Breast epithelium (tissue), 4 donors: ENCODE measurements at places on chromosomes 5 and 9. TPM values are rescaled to one million over a fixed set of nuclear protein-coding genes. Genes with fewer than 3 reads are reported as not detected.

Gene SMIM33
- total RNA-seq, result not detected

DNA sequence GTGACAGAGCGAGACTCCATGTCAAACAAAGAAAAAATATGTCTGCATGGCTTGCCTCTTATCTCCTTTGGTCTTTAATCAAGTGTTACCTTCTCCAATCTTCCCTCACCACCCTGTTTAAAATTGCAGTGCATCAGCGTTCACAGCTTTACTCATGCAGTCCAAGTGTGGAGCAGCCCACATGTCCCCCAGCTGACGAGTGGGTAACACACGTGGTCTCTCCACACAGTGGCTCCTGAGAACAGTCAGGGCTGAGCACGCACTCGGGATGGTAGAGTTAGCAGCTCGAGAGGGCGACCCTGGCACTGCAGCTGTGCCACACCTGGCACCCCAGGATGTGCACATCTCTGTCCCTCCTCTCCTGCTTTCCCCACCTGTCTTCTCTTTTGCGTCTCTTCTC, 25.9 kb upstream of the CFAP157 start:
- no peak for DNase-seq

DNA sequence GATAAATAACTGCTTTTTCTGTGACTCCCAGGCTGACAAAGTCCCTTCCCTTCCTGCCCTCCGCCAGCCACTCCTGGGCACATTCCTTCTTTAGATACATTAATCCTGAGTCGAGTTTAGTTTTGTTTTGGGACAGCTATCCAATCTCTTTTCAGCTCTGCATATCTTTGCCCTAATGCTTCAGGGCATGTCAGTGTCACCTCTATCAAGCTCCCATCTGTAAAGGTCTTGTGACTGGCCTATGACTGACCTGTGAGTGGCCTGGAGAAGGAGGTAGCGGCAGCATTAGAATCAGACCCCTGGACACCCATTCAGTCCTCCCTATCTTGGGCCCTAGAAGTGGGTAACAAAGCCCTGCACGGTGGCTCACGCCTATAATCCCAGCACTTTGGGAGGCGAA, 34.0 kb upstream of the KLF4 start:
- no peak for DNase-seq

Gene PCDHGA1
- total RNA-seq, result 0.80 TPM

Gene GLRA1
- not detected for total RNA-seq

DNA sequence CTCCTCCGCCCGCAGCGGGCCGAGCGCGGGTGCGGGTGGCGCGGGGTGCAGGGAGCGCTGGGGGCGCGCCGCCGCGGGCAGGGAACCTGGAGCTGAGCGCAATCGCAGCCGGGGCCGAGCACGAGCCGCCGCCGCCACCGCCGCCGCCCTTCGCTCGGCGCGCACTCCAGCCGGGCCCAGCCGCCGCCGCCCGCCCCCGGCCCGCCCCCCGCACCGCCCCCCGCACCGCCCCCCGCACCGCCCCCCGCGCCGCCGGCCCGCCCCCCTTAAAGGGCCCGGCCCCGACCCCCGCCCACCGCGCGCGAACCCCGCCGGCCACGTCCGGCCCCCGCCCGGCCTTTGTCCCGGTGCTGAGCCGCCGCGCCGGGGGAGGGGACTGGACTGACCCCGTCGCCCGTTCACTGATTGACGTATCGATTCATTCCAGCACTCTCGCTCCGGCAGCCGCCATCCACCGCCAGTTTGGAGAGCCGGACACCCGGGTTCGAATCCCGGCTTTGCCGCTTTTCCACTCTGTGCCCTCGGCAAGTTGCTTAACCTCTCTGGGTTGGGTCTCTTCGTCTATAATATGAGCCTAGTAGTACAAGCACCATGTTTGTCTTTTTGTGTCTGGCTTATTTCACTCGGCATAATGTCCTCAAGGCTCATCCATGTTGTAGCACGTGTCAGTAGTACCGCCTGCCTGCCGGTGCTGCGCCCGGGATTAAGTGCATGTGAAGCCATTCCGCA, at the start of gene SH3PXD2B:
TSS of gene SH3PXD2B (minus strand) at position 168 of the 729 bp plus-strand sequence. CDS start 173 bp downstream, outside the sequence.
- DNase-seq, result no peak

GRCh38 chr5:87105577-87105976, 162.1 kb upstream of the RASA1 start:
- no peak for DNase-seq

DNA sequence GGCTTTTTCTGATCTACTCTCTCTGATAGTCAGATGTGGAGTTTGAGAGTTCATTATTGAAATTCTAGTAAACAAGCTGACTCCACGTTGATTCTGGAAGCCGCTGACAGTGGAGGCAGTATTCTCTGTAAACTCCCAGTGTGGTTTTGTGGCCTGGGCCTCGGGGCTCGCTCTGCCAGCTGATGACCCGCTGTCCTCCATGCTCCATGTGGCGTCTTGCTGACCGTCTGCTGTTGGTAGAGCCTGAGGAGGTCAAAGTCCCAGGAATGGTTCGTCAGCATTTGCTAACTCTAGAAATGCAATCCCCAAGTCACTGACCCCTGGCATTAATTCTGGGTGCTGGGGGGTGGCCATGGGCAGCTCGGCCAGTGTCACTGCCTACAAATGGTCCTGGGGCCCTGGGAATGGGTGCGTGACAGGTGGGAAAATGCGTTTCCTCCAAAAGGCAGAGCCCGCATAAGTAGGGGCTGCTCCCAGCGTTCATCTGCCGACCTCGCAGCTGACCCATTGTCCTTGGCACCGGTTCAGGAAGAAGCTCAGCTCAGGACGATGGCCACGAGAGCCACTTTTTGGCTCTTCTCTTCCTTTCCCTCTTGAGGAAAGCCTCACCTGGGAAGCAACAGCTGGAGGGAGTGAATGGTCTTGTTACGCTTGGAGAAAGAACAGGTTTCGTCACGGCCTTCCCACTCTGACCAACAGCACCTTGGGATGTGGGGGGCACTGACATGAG, 55.1 kb downstream of the MRPL36 start:
- DNase-seq, result no peak

DNA sequence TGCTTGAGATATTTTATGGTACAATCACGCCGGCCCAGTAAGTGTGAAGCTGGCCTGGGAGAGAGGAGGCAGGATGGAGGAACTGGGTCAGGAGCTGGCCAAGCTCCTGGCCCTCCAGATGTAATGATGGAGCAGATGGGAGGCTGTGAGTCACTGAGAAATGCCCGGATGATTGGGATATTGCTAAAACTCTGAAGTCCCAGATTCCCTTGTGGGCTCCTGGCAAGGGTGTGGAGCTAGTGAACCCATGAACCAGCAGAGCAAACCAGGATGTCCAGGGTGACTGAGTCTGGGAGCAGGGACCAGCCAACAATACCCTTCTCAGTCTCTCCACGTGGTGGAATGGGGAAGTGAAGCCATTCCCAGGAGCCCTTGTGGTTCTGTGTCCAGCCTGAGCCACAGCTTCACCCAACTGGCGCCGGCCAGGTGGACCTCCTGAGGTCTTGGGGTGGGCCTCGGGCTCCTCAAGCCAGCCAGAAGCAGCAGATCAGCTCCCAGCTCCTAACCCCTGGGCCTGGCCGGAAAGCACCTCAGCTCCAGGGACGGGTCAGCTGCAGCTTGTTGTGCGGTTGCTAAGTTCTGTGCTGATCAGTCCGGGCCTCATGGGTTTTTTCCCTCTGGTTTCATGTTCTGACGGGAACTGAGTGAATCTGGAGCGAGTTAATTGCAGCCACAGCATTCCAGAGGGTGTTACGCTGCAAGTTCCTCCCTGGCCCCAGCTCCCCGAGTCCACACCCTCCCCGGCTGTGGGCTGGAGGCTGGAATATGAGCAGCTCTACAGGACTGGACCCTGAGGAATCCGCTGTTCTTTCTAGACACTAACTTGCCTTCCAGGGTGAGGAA, 37.6 kb downstream of the DUSP1 start:
- DNase-seq, result peak; percentile 93
